ENCODE measurements at places on chromosomes 16 and 17.

- no peak for DNase-seq
Measured at GRCh38 chr16:55297910-55298479, 26.0 kb upstream of the IRX6 start.

DNA sequence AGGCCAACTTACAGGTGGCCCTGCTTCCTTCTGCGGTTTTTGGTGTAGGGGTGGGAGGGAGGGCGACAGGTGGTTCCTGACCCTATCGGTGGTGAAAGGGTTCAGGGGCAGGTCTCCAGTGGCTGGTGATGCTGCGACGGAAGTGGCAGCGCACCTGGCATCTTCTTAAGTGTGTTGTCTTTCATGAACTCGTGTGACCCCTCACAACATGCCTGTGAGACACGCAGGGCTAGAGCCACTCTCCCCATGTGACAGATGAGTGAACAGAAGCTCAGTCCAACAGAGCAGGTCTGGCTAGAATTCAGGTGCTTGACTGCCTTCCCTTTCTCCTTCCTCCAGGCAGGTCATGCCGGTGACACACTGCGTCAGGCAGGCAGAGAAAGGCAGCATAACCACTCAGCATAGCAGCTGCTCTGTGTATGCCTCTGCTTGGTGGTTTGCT is 8.0 kb downstream of the TNFAIP1 start:
- no peak for DNase-seq

DNA sequence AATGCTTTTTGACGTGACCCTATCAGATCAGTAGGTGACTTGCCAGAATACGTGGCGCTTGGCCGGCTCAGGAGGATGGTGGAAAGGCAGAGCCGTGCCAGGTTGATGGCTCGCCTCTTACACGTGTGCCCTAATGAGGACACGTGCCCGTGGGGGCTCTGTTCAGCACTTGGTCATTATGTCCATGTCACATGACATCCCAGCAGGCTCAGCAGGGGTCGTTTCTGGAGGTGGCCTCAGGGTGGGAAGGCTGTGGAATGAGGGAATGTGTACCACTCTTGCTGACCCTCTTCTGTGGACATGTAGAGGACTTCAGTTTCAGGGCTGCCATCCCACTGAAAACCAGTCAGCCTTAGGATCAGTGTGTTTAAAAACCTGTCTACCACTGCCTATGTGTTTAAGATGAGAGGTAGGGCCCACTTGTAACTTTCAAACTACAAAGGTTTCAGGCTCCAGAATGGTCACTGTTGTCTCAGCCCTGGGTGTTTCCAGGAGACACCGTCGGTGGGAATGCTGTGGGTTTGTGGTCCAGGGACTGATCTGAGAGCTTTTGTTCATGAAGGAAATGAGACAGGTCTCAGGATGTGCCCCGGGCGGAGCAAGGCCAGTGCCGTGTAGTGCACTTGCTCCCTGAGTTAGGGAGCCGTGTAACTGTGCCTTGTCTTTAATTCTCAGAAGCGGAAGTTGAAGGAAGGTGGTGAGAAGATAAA is 12.1 kb downstream of the UBN1 start:
- DNase-seq, result no peak

DNA sequence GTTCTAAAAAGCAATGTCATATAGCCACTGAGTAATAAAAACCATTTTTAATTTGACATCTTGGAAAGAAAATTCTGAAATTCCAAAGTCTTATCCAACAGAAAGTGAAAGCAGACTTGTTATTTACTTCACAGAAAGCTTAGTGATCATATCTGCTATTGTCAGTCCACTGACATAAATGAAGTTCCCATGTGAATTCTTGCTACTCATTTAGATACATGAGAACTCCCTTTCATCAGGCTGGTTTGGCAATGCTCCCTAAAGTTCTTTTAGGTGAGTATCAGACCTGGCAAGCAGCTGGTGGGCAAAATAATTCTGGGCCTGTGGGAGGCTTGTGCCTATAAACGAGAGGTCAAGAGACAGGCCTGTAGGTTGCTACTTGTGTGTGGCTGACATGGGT is 23.4 kb downstream of the NME2 start:
- DNase-seq, result no peak

DNA sequence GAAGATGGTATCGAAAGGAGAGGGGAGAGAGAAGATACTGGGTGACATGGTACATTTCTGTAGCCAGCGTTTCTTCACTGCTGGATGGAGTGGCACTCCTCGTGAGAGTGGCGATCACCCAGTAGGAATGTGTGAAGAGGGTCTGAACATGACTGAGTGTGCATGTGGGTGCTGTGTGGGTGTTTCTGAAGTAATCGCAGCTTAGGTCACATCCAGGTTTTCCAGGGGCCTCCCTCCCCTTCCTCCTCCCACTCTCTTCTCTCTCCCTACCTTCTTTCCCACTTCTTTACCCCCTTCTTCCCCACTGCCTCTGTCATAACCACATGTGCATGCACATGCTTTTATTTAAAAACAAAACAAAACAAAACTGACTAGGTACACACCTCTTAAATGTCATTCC is 1.8 kb downstream of the CLEC3A start:
- no peak for DNase-seq

DNA sequence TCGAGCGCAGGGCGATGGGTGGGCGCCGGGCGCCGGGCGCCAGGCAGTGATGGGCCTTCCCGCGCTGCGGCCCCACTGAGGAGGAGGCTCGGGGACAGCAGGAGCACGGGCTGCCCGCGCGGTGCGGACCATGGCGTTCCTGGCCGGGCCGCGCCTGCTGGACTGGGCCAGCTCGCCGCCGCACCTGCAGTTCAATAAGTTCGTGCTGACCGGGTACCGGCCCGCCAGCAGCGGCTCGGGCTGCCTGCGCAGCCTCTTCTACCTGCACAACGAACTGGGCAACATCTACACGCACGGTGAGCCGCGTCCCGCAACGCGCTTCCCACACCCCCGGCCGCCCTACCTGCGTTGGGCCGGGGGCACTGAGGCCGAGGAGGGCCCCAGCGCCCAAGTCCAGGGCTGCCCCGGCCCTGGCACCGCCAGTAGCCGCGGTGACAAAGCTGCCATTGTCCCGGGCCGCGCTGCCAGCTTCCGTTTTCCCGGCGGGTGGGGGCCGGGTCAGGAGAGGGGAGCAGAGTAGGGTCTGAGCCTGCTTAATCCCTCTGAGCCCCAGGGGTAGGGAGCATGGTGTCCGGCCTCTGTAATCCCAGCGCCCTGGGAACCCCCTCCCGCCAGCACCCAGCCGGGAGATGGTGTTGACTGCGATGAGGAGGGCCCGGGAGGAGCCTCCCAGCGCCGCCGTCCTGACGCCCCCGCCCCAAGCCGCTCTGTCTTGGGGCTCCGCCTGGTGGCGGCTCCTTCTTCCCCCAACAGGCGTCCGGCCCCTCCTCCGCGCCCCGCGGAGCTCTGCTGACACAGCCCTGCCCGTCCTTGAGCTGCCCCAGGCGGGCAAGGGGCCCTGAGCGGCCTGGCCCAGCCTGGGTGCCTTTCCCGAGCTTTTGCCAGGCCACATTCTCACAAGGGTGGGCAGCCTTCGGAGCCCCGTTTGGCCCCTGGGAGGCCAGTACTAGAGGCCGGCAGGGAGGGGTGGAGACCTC is 685 bp downstream of the PAQR4 start:
- peak; percentile 80 for DNase-seq

DNA sequence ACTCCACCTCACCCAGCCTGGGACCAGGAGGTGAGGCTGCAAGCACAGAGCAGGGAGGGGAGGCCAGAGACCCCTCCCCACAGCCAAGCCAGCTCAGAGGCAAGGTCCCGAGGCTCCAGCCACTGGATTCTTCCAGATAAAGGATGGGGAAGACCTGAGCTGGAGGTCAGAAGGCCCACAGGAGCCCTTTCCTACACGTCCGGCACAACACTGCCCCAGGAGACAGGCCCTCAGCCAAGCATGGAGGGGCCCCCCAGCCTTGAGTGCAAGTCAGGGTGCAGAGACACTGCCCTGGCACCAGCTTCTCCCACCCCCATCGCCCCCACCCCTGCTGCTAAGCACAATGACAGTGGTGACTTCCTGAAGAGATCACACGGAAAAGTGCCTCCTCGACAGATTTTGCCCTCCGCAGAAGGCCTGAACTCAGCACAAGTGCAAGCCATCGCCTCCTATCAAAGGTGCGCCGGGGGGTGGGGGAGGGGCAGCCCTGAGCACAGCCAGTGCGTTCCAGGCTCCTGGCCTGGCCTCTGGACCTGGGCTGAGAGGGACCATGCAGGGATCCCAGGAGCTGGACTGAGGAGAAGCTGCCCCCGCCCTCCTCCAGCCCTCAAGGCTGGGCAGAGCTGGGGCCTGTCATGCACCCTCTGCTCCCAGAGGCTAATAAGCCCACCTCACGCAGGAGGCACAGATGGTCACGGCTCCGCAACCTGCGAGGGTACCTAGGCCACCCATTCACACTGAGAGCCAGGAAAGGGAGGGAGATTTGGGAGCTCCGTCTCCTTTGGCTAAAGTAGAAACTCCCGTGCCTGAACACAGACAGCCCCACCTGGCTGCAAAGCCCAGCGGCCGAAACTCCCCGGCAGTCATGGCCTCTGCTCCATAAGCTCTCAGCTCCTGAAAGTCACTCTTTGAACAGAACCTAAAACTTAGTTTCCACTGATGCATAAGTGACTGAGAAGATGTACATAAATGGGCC is 2.7 kb downstream of the MAFG start:
- DNase-seq, result peak; percentile 54

DNA sequence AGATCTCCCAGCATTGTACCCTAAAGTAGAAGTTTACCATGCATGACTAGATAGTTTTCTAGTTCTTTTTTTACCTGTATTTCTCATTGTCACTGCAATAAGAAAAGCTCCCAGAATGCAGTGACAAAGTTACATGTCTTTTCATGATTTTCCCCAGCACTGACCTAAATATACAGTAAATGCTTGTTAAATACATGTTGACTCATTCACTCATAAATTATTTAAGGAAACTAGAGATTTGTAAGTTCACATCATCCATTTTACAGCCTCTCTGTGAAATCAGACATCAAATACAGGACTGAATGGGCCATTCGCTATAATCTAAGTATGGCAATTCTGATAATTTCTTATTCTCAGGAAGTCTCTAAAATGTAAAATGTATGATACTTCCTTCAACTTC is 258.9 kb upstream of the AXIN2 start:
- DNase-seq, result no peak

- peak; percentile 64 for DNase-seq
Measured at GRCh38 chr17:67246653-67247415, 1.8 kb upstream of the HELZ start.
